Pancreas (tissue), 10 donors: ENCODE measurements at places on chromosomes 16 and 17. TPM values are rescaled to one million over a fixed set of nuclear protein-coding genes. Genes with fewer than 3 reads are reported as not detected.

The PRAC2 gene
- total RNA-seq, result not detected

The INO80E gene
- total RNA-seq, result 28.7 TPM

The CHST5 gene
- 0.06 TPM for total RNA-seq

The LDHD gene
- total RNA-seq, result 10.8 TPM

The CTF1 gene
- total RNA-seq, result 1.9 TPM

The CFAP97D1 gene
- not detected for total RNA-seq

The CLEC10A gene
- total RNA-seq, result not detected
